ENCODE measurements at places on chromosomes 16 and 17.

GRCh38 chr16:17271687-17272086 lies 199.1 kb downstream of the XYLT1 start:
- no peak for DNase-seq

DNA sequence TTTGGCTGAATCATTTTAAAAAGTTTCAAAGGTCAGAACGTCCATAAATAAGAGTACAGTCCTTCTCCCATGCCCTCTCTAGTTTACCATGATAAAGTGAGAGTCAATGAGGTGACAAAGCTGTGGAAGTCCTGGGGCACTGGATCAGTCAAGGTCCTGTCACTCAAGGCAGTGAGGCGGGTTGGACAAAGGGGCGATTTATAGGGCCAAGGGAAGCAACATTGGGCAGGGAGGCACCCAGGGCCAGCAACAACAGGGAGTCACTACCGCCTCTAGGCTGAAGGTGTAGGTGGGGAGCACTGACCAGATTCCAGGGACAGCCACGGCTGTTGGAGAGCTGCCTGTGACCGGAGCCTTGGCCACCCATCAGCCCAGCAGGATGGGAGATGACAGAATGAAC lies 28.6 kb upstream of the DYNLL2 start:
- no peak for DNase-seq

GRCh38 chr16:11481987-11482386 lies 104.7 kb downstream of the LITAF start:
- no peak for DNase-seq

DNA sequence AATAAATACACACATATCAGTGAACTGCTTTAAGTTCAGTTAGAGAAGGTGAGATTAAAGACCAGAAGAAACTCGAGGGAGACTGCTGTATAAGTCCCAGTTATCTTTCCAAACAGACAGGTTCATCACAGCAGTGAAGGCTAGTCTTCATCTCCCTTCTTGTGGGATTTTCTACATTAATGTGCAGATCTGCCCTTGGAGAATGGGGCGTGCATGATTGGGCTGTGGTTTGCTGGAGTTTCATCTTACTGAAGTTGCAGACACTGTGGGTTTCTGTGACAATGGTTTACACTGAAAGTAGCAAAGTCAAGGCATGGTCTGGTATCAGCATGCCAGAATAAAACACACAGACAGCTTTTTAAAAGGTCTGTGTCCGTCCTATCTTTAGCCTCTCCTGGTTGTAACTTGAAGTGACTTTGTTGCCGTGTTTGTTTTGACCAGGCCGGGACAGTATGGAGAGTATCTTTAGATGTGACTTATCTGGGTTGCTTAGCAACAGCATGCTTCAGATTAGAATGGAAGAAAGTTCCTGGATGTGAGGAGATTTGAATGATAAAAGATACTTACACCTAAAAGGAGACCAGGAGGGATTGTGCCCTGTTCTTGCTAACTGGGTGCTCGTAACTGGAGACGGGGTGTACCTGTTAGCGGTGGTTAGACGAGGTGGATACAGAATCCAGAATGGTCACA lies 16.1 kb downstream of the NAA60 start:
- DNase-seq = no peak

- DNase-seq = no peak
Measured at GRCh38 chr17:41796121-41796895, 9.8 kb upstream of the JUP start.

DNA sequence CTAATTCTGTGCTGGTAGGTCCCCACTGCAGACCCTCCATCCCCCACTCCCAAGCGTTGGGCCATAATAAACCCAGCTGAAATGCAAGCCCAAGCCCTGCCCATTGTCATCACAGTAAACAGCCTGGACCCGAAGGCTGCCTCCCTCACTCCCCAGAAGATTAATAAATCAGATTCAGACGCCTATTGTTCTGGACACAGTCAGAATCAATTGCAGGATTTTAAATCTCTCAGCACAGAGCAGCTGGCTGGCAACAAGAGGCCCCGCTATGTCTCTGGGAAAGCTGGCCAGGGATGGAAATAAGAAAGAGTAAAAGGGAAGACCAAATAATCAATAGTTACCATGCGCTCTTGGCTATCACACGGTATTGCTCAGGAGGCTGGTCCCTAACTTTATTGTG lies 93.9 kb downstream of the C17orf67 start:
- DNase-seq = no peak

GRCh38 chr17:83008526-83008925 lies 70.9 kb upstream of the METRNL start:
- DNase-seq = no peak

GRCh38 chr16:48125888-48126287 lies 29.9 kb downstream of the ABCC12 start:
- no peak for DNase-seq

GRCh38 chr17:42274253-42274542 lies 2.0 kb downstream of the STAT5B start:
- no peak for DNase-seq

DNA sequence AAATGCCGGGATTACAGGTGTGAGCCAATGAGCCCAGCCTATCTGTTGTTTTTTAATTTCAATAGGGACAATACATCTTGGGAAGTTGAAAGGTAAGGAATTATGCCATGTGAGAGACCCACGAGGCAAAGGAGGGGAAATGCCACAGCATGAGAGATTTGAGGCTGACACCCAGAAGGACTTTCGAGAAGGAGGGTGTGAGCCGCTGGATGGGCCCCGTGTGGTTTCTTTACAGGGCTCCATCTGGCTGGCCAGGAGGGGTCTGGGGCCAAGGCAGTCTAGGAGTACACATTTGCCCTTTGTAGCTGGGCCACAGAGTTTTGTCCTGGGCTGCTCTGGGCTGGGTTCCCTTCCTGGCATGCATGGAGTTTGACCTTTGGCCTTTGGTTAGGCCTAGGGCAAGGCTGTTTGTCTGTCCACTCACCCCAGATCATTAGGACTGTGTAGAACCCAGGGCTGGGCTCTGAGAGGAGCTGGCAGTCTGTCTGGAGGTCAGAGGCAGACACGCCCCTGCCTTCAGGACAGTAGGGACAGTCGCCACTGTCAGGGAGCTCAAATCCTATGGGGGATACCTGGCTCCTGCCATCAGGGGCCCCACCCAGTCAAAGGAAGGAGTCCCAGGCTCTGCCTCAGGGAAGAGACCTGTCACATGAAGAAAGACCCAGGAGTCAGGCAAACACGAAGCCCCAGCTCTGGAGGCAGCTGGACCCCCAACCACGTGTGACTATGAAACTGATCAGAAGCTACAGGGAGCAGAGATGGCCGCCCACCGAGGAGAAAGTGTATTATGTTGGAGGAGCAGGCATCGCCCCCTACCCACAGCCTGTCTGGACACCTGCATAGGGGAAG lies 24.2 kb upstream of the NXPH3 start:
- DNase-seq = no peak

GRCh38 chr16:2515180-2515851 lies 1.6 kb downstream of the ATP6V0C start:
- DNase-seq = no peak

- peak; percentile 76 for DNase-seq
Measured at GRCh38 chr17:67520252-67520906, 143.3 kb downstream of the PITPNC1 start.

DNA sequence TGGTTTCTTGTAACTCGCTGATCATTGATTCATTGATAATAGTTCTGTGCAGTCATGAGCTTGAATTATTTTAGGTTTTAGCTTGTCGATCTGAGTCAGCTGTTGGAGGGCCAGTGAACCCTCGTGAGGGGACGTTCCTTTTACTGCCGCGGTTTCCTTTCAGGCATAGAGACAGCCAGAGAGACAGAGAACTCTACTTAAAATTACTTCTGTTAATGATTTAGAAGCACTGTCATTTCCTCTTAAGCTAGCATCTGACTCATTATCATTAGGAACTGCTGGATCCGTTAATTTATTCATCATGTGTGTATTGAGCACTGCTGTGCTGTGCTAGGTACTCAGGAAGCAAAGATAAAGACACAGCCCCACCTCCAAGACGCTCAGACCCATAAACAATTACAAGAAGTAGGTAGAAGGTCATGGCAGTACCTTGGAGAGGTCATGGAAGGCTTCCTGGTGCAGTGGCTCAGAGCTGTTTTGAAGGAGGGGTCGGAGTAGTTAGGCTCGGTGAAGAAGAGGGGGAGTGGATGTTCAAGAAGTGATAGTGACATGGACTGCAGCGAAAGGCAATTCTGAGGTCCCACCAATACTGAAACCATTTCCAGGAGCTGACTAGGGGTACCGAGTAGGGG lies 3.3 kb downstream of the PGS1 start:
- DNase-seq = no peak

DNA sequence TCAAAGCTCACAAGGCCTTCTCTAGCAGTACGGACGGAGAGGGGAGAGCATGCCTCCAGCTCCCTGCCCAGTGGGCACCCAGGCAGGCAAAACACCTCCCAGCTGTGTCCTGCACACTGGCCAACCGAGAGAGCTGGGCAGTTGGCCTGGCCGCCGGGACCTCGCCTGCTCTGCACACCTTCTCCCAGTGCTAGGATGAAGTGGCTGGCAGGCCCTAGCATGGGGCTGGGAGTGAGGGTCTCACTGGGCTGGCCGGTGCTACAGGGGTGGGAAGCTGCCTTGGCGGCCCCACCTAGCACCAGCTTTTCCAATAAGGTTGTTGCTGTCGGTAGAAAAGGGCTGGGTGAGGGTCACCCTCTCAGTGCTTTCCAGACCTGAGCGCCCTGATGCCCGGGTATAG lies 60.2 kb downstream of the SDK2 start:
- no peak for DNase-seq

DNA sequence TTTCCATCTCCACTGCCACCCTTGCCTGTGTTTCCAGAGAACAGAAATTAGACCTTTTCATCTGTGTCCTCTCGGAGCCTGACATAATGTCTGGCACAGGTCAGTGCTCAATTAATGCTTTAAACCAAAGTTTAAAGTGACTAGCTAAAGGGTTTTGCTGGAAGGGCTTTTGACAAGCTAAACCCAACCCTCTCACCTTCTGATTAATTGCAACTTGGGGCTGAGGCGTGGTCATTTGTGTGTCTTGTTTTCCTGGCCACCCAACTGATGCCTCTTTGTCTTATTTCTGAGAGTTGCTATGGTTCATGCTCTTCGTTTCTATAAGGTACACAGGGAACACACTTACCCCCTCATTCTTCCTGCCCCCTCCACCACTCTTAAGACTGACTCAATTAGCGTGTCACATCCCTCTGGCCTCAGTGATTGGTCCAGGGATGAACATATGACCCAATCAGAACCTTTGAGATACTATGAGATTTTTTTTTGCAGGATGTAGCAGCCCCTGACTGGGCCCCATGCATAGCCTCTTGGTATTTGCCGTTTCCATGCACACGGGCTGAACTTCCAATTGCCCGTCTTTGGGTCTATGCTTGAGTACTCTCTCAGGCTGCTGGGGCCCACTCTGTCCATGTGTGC lies 15.8 kb upstream of the BRD7 start:
- DNase-seq = no peak

DNA sequence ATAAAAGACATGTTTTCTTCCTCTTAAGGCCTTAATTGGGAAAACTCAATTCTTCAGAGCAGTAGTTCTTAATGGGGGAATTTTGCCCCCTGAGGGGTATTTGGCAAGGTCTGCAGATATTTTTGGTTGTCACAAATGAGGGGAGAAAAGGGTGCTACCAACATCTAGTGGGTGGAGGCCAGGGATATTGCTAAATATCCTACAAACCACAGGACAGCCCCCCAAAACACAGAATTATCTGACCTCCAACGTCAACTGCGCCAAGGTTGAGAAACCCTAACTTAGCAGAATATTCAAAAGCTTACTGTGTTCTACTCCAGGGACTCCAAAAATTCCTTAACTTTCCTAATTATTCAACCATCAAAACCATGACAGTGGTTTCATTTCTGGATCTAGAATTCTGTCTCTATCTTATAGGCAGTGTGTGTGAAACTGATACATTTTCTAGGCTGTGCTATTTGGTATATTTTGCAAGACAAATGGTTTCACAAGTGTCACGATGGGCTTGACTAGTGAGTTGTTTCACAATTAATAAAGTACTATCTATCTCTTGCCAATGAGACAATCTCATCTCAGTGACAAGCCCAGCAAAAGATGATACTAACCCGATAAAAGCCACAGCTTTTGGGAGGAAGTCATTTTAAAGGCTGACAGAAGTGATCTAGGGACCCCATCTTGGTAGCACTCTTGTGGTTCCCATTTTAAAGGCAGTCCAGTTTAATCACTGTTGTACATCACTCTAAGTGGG lies 14.7 kb downstream of the TXNDC11 start:
- DNase-seq = no peak

- no peak for DNase-seq
Measured at GRCh38 chr16:85266857-85267256, 154.6 kb upstream of the CIBAR2 start.

DNA sequence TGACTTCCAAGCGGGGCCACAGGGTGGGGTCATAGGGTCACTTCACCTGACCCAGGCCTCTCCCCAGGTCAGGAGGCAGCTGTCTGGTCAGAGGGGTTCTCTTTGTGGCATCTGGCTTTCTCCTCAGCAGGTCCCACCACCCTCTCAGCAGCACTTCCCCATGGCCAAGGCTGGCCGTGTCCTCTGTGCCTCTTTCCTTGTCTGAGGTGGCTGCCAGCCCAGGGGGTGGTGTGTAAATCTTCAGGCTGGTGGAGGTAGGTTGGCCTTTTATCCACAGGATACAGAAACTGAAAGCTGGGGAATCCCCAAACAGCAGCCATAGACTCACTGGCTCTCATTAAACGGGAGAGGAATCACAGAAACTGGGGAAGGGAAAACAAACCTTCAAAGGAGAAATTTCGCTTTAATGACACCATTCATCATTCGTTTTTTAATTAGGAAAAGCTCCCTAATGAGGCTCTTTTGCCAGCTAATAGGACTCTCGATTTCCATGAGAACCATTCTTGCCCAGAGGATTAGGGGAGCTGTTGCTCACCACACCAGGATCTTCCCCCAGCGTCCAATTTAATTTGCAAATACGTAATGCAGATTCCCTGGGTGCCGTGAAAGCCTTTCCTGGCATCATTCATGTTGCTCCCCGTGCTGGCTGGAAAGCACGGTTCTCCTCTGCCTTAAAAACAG lies 18.0 kb downstream of the C17orf75 start:
- DNase-seq = no peak

DNA sequence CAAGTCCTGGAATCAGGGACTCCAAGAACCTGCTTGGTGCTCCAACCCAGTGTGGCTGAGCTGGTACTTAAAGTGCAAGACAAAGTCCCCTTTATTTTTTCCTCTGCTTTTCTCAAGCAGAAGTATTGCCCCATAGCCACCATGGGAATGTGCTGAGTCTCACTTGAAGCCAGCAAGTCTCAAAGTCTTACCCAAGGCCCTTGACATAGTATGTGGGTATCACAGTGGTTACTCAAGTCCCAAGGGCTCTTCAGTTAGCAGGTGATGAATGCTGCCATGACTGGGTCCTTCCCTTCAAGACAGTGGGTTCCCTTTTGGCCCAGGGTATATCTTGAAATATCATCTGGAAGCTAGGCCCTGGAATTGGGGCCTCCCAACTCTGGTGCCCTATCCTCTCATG lies 30.5 kb upstream of the GINS3 start:
- no peak for DNase-seq
